Cerebellum (tissue), 4 donors: ENCODE measurements at places on chromosomes 16 and 17.

DNA sequence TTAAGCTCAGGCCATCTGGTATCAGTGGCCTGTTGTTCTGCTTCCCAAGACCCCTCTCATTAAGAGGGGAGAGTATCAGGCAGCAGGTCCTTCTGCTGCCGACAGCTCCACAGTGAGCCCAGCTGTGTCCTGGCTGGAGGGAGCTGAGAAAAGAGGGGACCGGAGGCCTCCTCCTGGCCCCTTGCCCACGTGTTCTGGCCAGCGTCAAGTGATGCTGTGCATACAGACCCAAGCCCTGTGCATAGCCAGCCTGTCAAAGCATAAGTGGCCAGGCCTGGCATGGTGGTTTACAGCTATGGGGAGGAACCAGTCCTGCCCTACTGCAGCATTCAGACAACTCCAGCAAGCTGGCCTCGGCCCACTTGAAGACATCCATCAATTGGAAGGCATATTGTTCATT is 48.0 kb downstream of the ABCC6 start:
- DNase-seq = no peak

DNA sequence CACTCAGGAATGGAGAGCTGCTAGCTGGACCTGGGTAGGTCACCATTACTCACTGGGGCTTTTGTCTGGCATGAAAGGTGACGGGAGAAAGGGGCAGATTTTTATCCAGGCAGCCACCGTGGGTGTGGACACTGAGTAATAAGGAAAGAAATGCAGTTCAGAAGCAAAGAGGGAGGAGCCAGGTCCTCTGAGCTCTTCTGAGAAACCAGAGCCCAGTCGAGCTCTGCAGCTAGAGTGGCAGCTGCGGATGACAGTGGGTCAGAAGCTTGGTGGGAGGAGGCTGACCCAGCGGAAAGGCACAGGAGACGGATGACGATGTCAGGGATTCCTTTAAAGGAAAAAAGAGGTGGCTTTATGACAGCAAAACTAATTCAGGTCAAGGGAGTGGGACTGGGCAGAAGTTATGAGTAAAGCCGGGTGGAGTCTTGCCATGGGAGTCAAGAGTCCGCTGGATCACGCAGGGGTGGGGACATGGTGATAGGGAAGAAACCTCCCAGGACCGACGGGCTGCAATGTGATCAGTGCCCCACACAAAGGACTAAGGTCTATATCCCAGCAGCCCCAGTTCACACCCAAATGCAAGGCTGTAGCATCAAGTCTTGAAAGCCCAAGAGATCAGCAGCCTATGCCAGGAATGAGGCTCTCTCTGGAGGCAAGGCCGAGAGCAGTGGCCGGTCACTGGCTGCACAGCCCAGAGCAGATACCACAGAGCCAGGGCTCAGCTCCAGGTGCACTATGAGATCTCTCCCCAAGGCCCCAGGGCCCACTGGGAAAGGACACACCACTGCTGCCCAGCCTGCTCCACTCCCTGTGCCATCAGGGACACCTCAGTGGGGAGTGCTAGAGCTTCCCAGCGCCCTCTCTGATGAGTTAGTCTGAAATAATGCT is 6.3 kb upstream of the MNT start:
- no peak for DNase-seq

DNA sequence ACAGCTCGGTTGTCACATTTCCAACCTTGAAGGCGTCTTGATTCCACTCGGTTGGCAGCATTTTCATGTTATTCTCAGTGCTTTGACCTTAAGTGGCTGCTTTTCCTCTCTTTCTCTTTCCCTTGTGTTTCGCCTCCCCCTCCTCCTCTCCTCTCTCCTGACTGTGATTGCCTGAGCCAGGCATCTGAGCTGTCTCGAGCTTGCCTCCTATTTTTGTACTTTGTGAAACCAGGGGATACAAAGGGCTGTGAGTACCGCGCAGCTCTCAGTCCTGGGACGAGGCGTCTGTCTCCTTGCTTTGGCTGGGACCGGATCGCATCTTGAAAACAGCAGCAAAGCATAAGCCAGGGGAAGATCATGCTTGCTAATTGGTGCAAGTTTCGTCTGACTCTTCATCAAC is 48.8 kb upstream of the SDK2 start:
- DNase-seq = no peak

DNA sequence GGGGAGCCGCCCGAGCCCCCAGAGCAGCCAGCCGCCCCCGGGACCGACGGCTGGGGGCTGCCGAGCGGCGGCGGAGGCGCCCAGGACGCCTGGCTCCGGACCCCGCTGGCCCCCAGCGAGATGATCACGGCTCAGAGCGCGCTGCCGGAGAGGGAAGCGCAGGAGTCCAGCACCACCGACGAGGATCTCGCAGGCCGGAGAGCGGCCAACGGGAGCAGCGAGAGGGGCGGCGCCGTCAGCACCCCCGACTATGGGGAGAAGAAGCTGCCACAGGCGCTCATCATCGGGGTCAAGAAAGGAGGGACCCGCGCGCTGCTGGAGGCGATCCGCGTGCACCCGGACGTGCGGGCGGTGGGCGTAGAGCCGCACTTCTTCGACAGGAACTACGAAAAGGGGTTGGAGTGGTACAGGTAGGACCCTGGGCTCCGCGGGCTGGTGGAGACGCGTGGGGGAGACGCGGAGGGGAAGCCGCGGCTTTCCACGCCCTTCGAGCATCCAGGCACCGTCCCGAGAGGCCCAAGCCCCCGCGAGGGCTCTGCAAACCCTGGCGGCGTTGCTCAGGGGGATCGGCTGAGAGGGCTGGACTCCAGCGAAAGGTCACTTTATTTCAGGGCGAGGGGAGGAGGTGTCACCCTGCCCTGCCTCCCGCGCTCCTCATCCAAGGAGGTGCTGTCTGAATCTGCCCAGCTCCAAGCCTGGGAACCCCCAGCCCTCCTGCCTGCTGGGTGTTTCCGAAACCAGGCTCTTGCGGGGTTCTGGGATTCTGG is 1.2 kb downstream of the HS3ST4 start:
- no peak for DNase-seq

DNA sequence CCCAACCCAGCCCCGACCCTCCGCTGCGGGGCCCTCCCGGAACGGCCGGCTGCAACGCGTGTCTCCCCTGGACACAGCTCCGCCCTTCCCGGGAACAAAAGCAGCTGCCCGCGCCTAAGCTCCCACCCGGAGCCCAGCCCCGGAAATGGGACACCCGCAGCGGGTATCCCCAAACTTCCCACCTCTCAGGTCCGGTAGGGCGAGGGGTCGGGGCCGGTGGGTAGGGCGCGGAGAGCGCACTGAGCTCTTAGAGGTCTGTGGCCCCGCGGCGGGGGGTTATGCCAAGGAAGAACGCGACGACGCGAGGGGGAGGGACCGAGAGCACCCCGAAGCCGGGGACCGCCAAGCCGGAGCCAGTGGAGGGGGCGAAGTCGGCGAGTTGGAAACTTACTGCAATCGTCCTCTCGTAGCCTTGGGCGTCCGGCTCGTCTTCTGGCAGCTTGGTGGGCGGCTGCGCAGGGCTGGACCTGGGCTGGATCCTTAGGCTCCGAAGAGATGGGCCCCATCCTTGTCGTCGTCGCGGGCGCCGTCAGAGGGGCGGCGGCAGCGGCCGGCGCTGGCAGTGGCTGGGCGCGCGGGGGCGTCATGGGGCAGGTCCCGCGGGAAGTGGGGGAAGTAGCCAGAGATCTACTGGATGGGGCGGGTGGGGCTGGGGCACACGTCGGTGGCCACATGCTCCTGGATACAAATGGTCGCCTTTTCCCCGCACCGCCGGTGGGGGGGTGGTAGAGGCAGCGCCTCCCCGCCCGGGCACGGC is 6.9 kb downstream of the USP6 start:
- no peak for DNase-seq
